ENCODE measurements at places on chromosomes 4 and X. TPM values are rescaled to one million over a fixed set of nuclear protein-coding genes. Genes with fewer than 3 reads are reported as not detected.

DNA sequence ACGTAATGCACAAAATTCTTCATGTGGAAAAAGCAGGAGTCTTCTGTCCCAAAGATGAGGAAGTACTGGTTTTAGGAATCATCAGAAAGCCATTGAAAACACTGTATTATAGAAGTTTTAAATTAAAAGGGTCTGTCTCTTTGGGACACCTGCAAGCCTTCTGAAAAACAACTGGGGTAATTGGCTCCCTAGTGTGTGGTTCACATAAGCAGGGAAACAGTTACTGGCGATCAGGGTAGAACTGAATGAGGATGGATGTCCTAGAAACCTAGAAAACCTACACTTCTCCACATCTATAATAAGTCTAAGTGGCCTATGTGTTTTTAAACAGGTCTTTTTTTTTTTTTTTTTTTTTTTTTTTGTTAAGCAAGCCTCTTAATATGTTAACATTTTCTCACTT is 945.5 kb upstream of the PCDH10 start:
- H3K27ac ChIP-seq, result no peak overlapping the region
- H3K4me3 ChIP-seq, result no peak overlapping the region
- DNase-seq, result no peak
- no peaks in the 10 kb centered on the region for H3K36me3 ChIP-seq

Gene SLC25A43
- 26.6 TPM for total RNA-seq

DNA sequence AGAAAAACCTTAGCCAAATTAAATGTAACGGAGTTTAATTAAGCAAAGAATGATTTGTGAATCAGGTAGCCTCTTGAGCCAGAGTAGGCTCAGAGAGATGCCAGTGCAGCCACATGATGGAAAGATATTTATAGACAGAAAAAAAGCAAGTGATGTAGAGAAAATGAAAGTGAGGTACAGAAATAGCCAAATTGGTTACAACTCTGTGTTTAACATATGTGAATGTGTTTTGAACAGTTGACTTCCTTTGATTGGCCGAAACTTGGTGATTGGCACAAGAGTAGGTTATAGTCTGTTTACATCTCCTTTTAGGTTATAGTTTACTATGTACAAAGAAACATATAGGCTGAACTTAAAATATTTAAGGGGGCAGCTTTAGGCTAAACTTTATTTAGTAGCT is 459.9 kb upstream of the BOD1L1 start:
- DNase-seq, result no peak
- H3K36me3 ChIP-seq, result no peaks in the 10 kb centered on the region
- no peak overlapping the region for H3K27ac ChIP-seq
- H3K4me1 ChIP-seq, result no peaks in the 10 kb centered on the region
- H3K4me3 ChIP-seq, result no peak overlapping the region
- no peaks in the 10 kb centered on the region for H3K27me3 ChIP-seq

Gene PPP4R3C
- total RNA-seq, result not detected

Gene AKAP4
- not detected for total RNA-seq

- H3K4me1 ChIP-seq, result no peaks in the 10 kb centered on the region
- no peak overlapping the region for H3K27ac ChIP-seq
- H3K36me3 ChIP-seq, result no peaks in the 10 kb centered on the region
- H3K4me3 ChIP-seq, result no peak overlapping the region
- no peaks in the 10 kb centered on the region for H3K27me3 ChIP-seq
Observed at GRCh38 chr4:17195461-17196275, 297.2 kb upstream of the LDB2 start.

Gene CSAG3
- not detected for total RNA-seq

Gene FAM133A
- total RNA-seq, result not detected

Data from ascending aorta (tissue), 2 donors.